ENCODE measurements at places on chromosomes 2 and 18.

- no peak for DNase-seq
Observed at GRCh38 chr2:148533004-148533403, 111.5 kb upstream of the EPC2 start.

- DNase-seq: no peak
Observed at GRCh38 chr2:70671092-70671675, 96.8 kb downstream of the ADD2 start.

- no peak for DNase-seq
Observed at GRCh38 chr2:85485815-85486214, 53.2 kb upstream of the MAT2A start.

- DNase-seq: no peak
Observed at GRCh38 chr2:78576409-78576808, 449.1 kb upstream of the REG3G start.

DNA sequence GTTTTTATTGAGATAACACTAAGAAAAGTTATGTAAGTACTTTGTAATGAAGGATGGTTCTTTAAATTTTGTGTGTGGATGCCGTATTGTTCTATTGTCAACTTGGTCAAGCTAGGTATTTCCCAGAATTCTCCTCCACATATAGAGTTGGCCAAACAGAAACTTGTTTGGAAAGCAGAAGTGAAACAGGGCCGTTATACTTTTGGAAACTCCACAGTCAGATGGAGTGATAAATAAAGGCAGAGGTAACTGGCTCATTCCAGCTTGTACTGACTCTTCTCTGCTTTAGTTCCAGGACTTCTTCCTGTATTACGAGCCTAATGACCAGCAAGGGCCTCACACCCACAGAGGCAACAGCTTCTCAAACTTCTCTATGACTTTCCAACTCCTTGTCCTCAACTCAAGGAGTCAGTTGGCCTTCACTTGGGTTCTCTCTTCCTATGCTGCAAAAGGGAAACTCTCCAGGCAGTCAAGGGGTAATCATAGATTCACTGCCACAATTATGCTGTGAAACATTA, 16.4 kb upstream of the STARD7 start:
- DNase-seq: no peak

- DNase-seq: no peak
Observed at GRCh38 chr2:152097290-152097800, 1.5 kb downstream of the CACNB4 start.

- DNase-seq: no peak
Observed at GRCh38 chr2:180038997-180039396, 31.9 kb upstream of the CWC22 start.

DNA sequence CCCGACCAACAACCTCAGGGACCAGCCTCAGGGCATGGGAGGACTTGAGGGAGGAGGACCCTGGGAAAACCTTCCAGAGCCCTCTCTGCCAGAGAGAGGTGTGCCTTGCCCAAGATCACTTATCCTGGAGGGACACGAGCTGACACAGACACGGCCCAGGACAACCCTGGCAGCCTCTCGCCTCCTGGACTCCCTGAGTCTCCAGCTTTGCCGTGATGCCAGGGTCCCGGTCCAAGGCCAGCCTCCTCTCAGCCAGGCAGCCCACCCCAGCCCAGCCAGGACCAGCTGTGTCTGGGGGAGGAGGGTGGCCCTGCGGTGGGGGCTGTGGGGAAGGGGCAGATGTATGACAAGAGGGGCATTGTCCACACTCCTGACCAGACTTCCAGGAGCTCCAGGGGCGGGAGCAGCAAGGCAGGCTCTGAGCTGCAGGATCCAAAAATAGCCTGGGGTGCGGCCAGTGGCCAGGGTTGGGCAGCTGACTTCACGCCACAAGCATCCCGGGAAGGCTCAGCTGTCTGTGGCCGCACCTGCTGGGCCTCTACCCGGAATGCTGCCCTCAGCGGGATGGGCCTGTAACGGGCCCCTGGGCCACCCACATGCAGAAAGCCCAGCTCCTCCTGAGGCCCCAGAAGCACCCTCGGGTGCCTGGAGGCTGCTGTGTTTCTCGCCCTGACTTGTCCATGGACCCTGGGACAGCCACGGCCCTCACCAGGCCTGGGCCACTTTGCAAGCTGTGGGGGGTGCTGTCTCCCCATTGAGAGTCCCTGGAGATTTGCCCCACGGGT, 65.5 kb upstream of the GPC1 start:
- no peak for DNase-seq
